GM13976 (cell line): ENCODE measurements at places on chromosomes 7 and 10.

DNA sequence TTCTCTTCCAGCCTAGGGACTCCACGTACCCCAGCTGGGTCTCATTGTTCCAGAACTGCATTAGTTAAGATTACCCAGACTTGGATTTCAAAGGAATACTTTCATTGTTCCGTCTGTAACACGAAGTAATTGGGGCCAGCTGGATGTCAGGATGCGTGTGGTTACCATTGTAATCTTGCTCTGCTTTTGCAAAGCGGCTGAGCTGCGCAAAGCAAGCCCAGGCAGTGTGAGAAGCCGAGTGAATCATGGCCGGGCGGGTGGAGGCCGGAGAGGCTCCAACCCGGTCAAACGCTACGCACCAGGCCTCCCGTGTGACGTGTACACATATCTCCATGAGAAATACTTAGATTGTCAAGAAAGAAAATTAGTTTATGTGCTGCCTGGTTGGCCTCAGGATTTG lies 21.0 kb downstream of the LRRC17 start:
- DNase-seq = no peak

DNA sequence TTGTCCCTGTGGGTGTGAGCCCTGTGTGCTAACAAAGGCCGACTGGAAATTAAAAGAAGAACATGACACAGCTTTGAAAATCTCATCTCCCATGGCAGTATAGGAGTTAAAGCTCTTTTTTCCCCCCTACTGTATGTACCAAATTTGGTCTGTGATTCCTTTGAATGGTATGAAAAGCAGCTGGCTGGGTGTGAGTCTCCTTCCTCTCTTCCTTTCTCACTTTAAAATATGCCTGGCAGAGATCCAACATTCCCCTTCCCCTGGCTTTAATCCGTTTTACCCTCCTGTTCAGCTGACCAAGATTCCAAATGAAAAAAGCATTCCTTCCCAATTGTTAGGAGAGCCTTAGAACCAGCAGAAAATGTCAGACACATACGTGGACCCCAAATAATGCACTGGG lies 225.0 kb upstream of the CELF2 start:
- no peak for DNase-seq

DNA sequence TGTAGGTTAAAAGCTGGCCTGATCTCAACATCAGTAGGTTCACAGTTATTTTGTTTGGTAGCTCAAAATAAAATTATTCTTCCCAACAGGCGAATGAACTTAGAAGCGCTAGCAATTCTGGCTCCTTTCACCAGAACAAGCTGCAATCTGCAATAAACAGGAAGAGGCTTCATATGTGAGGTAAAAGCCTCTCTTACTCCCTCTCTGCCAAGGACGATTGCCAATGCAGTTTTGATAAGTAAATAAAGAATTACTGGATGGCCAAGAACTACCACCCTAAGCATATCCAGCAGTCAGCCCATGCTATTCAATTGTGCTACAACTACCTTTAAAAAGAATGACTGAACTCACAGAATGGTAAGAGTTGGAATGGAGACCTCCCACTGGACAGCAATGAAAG lies 150.0 kb upstream of the LAMB4 start:
- DNase-seq = no peak

- no peak for DNase-seq
These were observed 35.2 kb downstream of the AIFM2 start for GRCh38 chr10:70097459-70097858.

GRCh38 chr10:75505840-75506506 lies 74.5 kb downstream of the LRMDA start:
- DNase-seq = no peak

- no peak for DNase-seq
These were observed 12.7 kb downstream of the ANK3 start for GRCh38 chr10:60377042-60377352.

GRCh38 chr7:7988706-7989105 lies 20.1 kb downstream of the GLCCI1 start:
- DNase-seq = no peak

- no peak for DNase-seq
These were observed 9.5 kb downstream of the INHBA start for GRCh38 chr7:41693150-41693997.

- DNase-seq = no peak
These were observed 151.5 kb downstream of the PFKFB3 start for GRCh38 chr10:6354168-6354772.

DNA sequence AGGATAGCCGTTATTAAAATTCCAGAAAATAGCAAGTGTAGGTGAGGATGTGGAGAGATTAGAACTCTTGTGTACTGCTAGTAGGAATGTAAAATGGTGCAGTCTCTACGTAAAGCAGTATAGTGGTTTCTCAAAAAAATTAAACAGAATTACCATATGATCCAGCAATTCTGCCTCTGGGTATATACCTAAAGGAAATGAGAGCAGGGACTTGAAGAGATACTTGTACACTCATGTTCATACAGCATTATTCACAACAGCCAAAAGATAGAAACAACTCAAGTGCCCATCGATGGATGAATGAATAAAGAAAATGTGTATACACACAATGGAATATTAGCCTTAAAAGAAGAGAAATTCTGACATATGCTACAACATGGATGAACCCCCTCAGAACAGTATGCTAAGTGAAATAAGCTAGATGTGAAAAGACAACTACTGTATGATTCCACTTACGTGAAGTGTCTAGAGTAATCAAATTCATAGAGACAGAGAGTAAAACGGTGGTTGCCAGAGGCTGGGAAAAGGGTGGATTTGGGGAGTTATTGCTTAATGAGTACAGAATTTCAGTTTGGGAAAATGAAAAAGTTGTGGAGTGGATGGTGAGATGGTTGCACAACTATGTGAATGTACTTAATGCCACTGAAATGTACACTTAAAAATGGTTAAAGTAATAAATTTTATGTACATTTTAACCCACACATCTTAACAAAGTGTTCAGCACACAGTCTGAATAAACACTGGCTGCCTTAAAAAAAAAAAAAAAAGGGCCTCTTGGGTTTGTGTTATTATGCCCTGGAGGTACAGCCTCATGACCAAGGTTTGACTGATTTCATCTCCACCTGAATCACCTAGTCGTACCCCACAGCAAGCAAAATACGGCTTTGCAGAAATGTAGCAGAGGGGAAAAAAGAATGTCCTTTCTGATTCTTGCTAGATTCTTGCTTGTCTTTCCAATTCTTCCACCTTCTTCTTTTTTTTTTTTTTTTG lies 26.2 kb downstream of the BUB3 start:
- no peak for DNase-seq

- no peak for DNase-seq
These were observed 582.6 kb downstream of the PARD3 start for GRCh38 chr10:34232481-34232880.

DNA sequence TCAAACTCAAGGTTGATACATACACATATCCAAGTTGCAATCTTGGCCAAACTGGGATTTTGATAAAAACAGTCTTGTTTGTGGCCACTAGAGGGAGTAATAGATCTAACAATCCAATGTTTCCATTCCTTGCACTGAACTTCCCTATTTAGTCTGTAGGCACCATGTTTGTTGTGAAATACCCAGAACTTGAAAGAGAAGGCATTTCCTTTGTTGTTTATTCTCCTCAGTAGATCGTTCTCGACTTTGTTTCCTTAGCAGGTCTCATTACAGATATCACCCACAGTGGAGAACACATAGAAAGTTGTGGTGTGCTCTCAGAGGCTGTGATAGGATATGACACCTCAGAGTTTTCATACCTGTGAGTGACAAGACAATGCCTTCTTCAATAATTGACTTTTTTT lies 70.3 kb upstream of the MXI1 start:
- peak; percentile 60 for DNase-seq

DNA sequence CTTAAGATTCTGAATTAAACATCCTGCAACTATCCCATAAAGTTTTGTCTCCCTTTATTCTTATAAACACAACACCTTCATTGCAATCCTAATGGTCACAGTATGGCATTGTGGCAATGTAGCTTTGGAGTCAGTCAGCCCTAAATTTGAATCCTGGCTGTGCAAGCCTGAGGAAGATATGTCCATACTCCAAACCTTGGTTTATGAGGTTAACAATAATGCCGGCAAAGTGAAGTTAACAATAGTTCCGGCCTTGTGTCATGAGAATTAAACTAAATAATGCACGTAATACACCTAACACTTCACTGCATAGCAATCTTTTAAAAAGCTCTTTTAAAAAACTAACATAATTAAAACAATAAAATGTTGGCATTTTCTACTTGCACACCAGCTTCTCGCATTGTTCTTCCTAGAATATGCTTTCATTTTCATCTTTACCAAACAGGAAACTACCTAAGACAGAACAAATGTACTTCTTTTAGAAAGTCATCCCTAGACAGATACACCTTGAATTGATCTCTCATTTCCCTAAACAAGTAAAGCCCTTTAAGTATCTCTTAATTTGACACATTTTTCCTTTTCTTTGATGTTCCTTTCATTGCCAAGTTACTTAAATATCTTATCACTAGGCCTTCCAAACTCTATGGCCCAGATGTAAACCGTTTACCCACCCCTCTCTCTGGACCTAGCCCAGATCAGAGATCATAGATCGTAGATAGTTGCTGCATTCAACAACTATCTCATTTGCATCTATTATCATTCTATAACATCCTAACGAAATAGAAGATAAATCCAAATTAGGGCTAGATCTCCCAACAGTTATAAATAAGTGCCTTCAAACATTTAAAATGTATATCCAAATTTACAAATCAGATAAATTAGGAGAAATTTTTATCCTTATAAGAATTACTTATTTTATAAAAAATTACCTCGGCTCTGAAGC lies 66.7 kb downstream of the CREB3L2 start:
- peak; percentile 56 for DNase-seq

DNA sequence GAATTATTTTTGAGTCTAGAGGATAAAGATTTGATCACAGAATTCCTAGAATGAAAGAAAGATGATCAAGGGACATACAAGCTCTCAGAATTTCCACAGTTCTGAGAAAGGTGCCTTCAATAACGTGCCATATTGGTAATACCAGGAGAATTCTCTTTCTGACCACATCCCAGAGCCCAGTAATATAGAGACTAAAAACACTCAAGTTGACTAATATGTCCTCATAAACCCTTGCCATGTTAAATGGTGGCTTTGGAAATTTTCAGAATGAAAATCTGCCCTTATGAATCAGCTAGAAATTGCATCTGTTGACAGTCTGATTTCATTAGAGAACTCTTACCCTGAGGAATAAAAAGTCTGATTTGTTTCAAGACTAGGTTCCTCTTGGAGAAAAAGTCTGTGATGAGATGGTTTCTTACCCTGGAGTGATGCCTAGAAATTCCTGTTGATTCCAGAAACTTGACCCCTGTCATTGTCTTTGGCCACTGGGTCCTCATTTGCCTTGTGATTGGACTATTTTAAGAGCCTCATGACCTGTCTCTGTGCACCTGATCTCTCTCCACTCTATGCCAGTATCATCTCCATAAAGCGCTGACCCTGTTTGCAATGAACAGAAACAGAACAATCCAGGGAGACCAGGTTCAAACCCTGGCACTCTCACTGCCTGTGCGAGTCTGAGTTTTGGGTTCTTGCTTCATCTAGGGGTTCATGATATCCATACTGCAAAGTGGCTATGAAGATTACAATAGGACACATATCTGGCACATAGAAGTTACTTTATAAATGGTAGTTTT lies 3.3 kb downstream of the IL2RA start:
- DNase-seq = no peak

- peak; percentile 65 for DNase-seq
These were observed 22.1 kb upstream of the CARD11 start for GRCh38 chr7:3065724-3066143.

GRCh38 chr10:33289776-33290175 lies 44.7 kb downstream of the NRP1 start:
- DNase-seq = no peak

GRCh38 chr7:30931161-30931928 lies 19.7 kb downstream of the AQP1 start:
- DNase-seq = peak; percentile 13

DNA sequence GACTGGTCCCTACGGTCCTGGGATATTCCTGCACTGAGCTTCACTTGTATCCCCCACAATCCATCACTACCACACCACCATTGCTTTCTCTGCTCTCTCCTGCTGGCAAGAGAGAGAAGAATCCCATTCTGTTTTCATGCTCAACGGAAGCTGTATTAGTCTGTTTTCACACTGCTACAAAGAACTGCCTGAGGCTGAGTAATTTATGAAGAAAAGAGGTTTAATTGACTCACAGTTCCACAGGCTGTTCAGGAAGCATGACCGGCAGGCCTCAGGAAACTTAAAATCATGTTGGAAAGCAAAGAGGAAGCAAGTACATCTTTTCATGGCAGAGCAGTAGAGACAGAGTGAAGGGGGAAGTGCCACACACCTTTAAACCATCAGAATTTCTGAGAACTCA lies 260.4 kb upstream of the LYZL1 start:
- no peak for DNase-seq

- DNase-seq = no peak
These were observed 115.8 kb upstream of the ANLN start for GRCh38 chr7:36273836-36274235.

GRCh38 chr7:142808802-142809583 lies 38.2 kb downstream of the PRSS2 start:
- peak; percentile 66 for DNase-seq

DNA sequence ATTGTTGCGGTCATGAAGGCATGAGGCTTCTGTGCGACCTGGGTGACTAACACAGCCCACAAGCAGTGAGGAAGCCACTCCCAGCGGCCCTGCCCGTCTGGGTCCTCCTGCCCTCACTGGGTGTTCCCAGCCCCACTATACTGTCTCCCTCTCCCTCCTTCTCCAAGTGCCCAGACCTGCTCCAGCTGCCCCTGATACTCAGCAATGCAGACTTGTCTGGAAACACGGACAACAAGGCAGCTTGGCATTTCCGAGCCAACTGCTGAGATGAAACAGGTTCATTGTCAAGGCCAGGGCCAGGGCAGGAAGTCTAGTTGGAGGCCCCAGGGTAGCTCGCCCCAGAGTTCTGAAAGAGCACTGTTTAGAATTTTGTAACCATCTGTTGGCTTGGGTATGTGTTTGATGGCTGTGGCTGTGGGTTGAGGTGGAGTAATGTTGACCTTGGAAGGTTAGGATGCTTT lies 95.7 kb downstream of the RBM20 start:
- DNase-seq = no peak

- no peak for DNase-seq
These were observed 338.7 kb downstream of the DNAJB6 start for GRCh38 chr7:157675427-157675927.

GRCh38 chr10:61975391-61975932 lies 74.0 kb downstream of the ARID5B start:
- no peak for DNase-seq

DNA sequence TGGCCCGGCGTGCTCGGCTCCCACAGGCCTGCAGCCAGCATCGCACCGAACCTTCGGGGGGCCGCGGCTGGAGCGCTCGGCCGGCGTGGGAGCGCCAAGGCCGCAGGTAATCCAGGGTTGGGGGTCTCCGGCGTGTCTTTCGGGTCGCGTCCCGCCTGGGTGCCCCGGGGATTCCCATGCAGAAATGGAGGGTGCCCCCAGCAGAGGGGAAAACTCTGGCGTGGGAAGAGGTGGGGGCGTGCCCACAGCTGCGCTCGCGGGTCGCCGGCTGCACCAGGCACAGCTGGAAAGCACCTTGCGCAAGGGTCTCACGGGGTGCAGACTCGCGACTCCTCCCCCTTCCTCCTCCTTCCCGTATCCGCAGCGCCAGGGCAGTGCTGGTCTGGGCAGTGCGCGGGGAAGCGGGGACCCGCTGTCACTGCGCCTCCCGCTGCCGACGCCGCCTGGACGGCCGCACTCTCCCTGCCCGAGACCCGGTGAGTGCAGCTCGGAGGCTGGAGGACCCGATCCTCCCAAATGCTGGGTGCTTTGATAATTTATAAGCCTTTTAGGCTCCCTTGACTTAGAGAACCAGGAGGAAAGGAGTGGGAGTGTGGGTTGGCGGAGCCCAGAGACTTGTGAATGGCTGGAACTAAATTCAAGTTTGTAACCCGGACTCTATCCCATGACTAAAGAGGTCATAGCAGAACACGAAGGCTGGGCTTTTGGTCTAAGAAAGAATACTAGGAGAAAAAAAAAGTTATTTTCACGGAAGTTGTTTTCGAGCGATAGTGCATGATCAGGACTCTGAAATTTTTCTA lies 489 bp downstream of the MAP3K8 start:
- DNase-seq = peak; percentile 84
